Kidney capillary endothelial cell (primary cell): ENCODE measurements at places on chromosomes 2 and 18.

GRCh38 chr2:100703739-100704138 lies 116.2 kb upstream of the NPAS2 start:
- no peak for DNase-seq

DNA sequence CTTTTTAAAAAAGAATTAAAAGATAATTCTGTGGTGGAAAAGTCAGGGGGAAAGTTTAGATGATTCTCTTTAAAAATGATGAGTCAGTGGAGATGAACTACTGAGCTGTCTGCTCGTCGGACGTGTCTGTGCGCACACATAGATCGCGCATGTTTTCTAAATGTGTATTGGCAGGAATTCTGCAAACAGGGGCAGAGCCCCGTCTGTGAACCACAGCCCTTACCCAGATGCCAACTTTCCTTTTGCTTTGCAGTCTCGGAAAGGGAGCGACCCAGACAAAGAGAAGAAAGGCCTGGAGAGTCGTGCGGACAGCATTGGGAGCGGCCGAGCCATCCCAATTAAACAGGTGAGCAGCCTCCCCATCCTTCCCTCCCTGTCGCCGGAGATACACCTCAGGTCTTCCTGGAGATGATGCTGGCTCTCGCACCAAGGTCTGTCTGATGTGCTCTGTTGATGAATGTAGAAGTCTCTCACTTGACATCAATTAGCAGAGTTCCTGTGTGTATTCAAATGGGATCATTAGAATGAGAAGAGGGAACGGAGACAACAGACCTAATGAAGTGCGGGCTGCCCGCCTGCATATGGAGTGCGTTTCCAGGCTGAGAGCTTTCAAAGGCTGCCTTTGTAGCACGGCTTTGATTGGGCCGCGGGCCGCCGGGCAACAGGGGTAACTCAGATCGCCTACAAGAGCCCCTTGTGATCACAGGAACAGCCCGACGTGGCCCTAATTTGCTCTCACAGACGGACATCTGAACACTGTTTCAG lies 313.3 kb downstream of the AGAP1 start:
- DNase-seq = no peak

GRCh38 chr2:85078536-85078935 lies 54.7 kb upstream of the TCF7L1 start:
- DNase-seq = no peak

- DNase-seq = no peak
These were observed 17.2 kb upstream of the MAL start for GRCh38 chr2:95008306-95008705.

GRCh38 chr18:56986829-56987228 lies 160.1 kb upstream of the BOD1L2 start:
- DNase-seq = no peak

- DNase-seq = no peak
These were observed 857.4 kb upstream of the CDH2 start for GRCh38 chr18:29034113-29034856.

DNA sequence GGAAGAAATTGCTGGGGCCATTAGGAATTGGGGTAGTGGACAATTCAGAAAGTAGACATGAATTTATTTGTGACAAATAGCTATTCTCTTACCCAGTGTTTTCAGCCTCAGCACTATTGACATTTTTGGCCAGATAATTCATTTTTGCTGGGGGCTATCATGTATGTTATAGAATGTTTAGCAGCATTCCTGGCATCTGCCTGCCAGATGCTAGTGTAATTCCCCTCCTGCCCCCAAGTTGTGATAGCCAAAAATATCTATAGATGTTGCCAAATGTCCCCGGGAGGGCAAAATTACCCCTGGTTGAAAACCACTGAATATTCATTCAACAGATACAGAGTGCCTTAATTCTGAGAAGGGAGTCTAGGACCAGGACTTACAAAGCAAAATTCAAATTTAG lies 183.6 kb downstream of the BABAM2 start:
- DNase-seq = no peak

GRCh38 chr18:32418148-32418547 lies 52.5 kb downstream of the GAREM1 start:
- no peak for DNase-seq

DNA sequence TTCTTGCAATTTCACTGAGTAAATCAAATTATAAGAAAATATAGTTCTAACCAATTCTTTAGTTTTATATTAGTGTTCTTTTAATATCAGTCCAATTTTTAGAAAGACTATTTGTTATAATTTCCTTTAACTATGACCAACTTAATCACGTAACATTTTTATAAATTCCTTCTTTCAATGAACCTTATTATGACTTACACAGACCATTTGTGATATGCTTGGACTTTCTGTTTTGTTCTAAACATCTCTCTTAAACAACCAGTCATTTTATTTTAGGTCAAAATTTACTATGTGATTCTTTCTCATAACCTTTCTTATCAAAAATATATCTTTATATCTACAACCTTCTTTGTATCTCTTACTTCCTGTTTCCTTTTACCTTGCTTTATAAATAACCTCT lies 39.5 kb upstream of the DYNAP start:
- DNase-seq = no peak

- DNase-seq = no peak
These were observed 6.7 kb downstream of the ATG16L1 start for GRCh38 chr2:233258211-233258610.

GRCh38 chr2:217905896-217906295 lies 96.9 kb downstream of the TNS1 start:
- DNase-seq = no peak

DNA sequence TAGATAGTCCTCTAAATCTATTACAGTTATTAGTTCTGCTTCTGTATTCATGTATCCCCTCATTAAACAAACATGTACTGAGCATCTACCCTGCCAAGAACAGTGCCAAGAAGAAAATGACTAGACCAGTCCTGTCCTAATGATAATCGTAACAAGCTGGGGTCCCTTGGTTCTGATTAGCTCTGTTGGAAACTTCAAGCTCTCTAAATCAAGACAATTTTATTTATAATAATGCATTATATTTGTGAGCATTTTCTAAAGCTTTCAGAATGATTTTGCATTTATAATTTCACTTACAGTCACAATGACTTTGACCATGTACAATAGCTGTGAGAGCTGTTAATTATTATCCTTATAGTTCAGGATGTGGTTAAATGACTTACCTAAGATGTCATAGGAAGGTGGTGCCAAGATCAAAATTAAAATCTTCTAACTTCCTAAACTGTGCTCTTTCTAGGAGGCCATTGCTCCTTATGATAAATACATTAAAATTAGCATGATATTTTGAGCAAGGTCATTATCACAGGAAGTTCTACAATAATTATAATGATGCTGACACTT lies 336.5 kb upstream of the SLC39A10 start:
- DNase-seq = no peak

DNA sequence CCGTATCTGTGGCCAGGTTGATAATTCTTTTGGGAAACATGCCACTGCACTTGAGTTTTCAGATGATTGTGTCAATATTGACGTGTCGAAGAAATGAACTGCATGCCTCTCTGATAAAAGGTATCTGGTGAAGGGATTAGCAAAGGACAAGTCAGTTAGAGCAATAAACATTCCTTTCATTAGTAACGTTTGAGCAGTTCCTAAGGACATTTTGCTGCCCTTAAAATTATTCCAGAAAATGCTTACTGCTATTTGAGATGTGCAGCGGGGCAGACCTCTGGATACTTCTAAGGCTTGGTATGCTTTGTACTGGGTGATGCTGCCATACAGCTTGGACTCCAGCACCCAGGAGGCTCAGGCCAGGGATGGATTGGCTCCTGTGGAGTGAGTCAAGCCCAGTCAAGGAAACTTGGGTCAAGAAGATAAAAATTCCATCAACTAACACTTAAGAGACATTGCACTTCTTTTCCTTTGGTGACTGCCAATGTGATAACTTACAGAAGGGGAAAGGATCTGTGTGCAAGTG lies 166.7 kb downstream of the FHOD3 start:
- no peak for DNase-seq

GRCh38 chr2:98472961-98473746 lies 28.5 kb downstream of the INPP4A start:
- DNase-seq = no peak

- no peak for DNase-seq
These were observed 23.5 kb downstream of the CDC42EP3 start for GRCh38 chr2:37647971-37648330.

GRCh38 chr18:28007841-28008240 lies 169.1 kb downstream of the CDH2 start:
- DNase-seq = no peak

- DNase-seq = no peak
These were observed 966 bp downstream of the ADCY3 start for GRCh38 chr2:24919037-24919505.

DNA sequence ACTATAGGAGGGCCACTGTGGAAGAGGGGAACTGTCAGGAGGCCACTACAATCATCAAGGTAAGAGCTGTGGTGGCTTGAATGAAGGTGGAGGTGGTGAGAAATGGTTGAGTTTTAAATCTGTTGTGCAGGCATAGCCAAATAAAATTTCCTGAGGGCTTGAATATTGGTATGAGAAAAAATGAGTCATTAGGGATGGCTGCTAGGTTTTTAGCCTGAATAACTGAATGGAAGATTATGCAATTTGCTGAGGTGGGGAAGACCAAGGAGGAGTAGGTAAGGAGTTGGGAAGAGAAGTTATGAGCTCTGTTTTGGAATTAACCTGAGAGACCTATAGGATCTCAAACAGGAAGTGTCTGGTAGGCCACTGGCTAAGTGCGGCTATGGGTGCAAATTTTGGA lies 84.0 kb downstream of the KLHL14 start:
- DNase-seq = no peak
